ENCODE measurements at places on chromosomes 6 and 20.

- no peak for DNase-seq
Measured at GRCh38 chr6:32953775-32954174, 878 bp upstream of the HLA-DMA start.

DNA sequence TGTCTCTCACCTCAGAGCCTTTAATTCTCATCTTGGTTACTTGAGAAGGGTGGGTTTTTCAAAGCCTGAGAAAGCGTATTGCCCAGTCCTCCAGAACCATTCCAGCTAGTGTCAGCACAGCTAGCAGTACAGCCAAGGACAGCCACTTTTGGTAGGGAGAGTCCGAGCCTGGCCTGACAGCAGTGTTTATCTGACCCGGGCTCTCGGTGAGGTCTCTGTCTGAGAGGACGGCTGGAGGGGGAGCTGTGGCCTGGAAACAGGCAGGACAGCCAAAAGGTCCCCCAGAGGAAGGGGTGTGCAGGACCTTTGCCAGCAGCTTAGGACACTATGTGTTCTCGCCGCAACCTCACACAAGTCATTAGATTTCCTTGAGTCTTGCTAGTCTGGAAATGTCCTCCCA, 38.8 kb downstream of the LYRM2 start:
- no peak for DNase-seq

DNA sequence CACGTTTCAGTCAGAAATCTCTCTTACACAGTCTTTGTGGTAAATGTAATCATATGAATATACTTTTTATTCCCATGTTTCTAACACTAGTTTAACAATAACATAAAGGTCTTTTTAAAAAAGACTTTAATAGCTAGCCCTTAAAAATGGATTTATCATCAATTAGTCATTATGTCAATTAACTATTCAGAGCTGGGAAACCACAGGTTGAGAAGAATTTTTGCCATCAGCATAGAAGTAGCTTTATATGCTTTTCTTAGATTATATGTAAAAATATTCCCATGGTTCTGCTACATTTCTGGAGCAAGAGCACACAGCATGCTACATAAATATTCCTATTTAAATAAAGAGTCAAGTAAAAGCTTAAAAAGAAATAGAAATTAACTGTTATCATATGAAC, 35.5 kb downstream of the ASCC3 start:
- DNase-seq = no peak

- peak; percentile 47 for DNase-seq
Measured at GRCh38 chr20:62816884-62817873, at the start of gene COL9A3. TSS of gene COL9A3 (plus strand) at chr20:62817050. CDS start at chr20:62817065, 15 bp downstream.

DNA sequence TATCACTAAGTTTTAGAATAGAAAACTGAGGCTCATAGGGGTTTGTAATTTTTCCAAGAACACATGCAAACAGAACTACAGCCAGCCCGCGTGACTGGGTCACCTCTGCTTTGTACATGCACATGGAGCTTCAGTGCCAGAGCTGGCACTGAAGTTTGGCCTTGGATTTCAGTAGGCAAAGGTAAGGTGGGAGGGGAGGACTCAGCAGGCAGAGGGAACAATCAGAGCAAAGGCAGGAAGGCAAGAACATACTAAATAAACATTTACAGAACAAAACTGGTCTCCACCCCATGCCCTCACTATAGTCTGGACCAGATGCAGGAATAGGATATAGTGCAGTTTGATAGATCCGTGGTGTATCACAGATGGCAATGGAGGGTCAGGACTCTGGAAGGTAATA, 13.6 kb upstream of the ABRACL start:
- DNase-seq = no peak

DNA sequence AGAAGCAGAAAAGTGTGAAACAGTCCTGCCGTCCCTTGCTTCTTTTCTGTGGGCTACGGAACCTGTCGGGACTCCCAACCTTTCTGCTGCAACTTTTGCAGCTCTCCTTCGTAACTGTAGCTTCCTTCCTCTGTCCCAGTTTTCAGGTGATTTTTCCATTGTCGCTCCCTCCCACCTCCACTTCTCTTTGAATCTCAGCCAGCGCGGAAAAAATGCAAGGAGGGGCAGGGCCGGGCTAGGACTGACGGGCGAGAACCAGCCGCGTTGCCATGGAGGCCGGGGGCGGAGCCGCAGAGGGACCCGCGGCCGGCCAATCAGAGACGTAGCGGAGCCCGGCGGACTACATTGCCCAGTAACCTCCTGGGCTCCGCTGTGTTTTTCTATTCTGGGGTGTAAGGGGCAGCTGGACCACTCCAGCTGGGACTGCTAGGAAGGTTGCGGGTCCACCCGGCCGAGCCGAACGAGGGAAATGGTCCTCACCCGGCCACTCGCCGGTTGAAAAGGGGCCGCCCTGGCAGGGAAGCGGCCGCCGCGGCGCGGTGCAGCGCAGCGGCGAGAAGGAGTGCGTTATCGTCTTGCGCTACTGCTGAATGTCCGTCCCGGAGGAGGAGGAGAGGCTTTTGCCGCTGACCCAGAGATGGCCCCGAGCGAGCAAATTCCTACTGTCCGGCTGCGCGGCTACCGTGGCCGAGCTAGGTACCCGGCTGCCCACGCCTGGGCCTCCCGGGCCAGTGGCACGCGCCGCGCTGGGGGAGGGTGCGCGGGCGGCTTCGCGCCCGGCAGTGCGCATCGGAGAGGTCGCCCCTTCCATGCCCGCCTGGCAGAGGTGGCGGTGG, at the start of the genes CYP39A1 and SLC25A27:
CYP39A1 (minus strand) TSS at position 216 of the 836 bp plus-strand sequence. CDS start 236 bp downstream, outside the sequence.
SLC25A27 (plus strand) TSS at position 373 of the 836 bp plus-strand sequence; CDS start at position 591, 218 bp downstream.
- DNase-seq = peak; percentile 89

DNA sequence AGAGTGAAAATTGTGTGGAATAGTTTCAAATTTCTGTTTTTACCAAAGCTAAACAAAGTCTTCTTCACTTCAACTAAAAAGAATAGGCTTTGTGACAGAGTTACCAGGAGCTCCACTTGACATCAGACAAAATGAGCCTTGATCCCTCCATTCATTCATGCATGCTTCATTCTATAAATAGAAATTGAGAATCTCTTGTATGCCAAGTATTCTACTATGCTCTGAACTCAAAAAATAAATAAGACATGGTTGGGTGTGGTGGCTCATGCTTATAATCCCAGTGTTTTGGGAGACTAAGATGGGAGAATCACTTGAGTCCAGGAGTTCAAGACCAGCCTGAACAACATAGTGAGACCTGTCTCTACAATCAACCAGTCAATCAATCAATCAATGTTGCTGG, 236.6 kb upstream of the FAM83B start:
- no peak for DNase-seq

- no peak for DNase-seq
Measured at GRCh38 chr6:77021778-77022177, 441.5 kb downstream of the HTR1B start.

DNA sequence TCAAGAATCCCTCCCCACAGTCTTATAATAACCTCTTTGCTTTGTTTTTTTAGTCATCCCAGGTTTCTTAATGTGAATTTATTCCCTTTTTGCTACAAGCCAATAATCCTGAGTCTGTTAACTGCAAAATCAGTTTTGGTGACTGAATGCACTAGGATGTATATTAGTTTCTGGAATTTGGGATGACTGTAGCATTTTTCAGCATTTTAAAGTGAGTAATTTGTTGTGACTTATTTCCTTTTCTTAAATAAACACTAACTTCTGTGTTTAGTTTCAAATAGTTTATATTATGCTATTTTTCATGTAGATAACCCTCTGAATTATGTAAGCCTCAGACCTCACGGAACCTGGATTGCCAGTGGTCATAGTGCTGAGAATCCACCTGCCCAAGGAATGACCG, 5.5 kb downstream of the CST1 start:
- no peak for DNase-seq

DNA sequence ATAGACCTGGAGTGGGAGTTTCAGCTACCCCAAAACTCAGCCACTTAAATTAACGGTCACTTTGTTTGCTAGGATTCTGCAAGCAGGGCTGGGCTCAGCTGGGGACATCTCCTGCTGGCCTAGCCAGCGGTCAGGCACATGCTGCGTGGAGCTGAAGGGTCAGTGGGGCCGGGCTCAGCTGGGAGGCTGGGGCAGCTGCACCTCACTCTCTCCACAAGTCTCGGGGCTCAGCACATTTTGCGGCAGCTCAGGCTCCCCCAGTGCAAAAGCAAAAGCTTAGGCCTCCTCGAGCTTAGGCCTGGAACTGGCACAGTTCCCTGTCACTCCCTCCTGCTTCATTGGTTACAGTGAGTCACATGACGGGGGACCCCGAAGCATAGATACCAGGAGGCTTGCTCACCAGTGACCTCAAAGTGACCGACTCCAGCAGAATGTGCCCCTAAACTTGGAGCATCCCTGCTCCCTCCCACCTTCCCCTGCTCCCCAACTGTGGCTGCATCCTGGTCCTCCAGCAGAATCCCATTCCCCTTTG, 80.6 kb upstream of the CST7 start:
- no peak for DNase-seq

GRCh38 chr6:46940433-46941226, 18.9 kb upstream of the ADGRF5 start:
- no peak for DNase-seq

GRCh38 chr6:151437401-151437800, 14.5 kb downstream of the RMND1 start:
- no peak for DNase-seq

- no peak for DNase-seq
Measured at GRCh38 chr6:8100159-8100854, 2.0 kb downstream of the EEF1E1 start.
